ENCODE measurements at places on chromosomes 5 and 9.

DNA sequence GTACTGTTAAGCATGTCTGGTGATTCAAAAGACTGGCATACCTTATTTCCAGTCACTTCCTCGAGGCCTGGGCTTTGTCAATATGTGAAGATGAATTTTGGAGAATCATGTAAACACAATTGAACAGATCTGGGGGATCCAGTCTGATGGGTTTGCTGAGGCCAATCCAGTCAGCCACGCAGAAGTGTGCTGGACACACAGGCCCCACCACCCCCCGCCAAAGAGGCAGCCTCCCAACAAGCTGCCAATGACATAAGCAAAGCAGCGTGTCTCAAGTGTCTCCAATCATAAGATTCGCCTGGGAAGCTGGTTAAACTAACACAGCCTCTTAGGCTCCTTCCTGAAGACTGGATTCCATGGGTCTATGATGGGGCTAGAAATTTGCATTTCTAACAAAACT lies 192.9 kb upstream of the KLF9 start:
- DNase-seq: no peak

DNA sequence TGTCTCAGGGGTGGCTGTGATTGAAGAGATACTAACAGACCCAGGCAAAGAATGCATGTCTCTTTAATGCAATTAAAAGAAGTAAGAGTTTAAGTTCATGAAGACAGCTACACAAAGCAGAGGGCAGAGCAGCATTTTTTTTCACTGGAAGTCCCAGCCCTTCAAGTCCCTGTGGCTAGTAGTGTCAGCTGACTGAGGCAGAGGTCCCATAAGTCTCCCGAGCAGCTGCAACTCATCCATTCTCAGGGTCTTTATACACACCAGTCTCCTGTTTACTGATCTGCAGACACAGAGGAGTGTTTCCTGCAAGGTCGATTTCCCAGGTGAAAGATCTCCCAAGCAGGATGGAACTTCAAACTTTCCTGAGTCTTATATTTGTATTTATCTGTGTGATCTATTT lies 169.4 kb upstream of the GLRA1 start:
- no peak for DNase-seq

DNA sequence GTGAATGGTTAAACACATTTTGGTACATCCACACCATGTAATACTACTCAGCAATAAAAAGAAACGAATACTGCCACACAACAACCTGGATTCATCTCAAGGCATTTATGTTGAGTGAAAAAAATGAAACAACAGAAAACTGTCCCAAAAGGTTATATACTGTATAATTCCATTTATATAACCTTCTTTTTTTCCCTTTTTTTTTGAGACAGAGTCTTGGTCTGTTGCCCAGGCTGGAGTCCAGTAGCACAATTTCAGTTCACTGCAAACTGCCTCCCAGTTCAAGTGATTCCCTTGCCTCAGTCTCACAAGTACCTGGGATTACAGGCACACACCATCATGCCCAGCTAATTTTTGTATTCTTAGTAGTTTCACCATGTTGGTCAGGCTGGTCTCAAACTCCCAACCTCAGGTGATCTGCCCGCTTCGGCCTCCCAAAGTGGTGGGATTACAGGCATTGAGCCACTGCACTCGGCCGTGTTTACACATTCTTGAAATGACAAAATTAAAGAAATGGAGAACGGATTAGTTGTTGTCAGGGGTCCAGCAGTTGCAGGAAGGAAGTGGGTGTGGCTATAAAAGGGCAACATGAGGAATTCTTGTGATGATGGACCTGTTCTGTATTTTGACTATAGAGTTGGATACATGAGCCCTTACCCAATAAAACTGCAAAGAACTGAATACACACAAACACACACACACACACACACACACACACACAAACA lies 17.4 kb downstream of the PPP6C start:
- no peak for DNase-seq

- DNase-seq: no peak
These were observed 1.3 kb upstream of the SMC5 start for GRCh38 chr9:70257502-70257901.

GRCh38 chr9:21801683-21802417 lies 586 bp upstream of the MTAP start:
- no peak for DNase-seq

DNA sequence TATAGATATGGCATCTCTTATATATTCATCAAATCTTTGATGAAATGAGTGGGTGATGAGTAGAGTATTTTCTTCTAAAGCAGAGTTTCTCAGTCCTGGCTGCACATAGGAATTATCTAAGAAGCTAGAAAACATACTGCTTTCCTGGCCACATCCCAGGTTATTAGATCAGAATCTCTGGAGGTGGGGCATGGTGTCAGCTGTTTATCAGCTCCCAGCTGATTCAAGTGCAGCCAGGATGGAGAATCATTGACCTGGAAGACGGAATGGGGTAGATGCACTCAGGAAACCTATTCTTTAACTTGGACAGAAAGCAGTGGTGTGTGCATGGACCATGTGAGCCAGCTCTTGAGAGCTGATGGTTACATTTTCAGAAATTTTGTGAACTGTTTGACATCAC lies 108.1 kb upstream of the IL6ST start:
- no peak for DNase-seq

DNA sequence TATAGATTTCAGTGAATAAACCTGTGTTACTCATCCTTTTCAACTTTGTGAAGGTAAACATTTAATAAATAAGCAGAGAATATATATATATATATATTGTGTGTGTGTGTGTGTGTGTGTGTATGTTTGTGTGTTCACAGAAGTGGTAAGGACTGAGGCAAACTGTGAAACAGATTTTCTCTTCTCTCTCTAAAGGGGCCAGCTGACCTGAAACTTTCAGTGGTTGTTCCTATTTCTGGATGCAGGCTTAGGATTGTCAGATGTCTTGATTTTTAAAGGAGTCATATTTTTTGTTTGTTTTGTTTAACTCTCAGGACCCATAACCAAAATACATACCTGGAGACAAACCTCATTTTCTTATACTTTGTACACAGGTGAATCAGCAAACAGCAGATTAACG lies 714.9 kb upstream of the MEF2C start:
- no peak for DNase-seq

DNA sequence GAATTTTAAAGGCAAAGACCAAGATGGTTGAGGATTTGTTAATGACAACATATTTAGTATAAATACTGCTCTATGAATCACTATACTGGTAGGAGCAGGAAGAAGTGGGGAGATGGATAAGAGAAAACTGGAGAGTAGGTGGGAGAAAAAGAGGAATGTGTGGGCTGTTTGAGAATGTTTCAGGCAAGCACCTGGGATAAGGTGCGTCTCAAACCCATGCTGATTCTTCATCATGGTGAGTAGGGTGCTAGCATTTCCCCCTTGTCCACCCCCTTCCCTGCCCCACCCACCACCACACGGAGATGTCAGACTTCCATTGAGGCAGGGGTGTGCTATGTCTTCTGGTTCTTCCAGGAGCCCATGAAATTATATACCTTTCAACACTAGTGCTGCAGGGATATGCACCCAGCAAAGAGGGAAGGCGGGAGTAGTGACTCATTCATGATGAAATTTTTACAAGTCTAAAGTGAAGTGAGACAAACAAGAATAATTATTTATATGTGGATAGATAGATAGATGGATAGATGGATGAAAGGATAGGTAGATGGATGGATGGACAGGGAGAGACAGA lies 54.3 kb downstream of the MTX3 start:
- DNase-seq: no peak

GRCh38 chr9:97557606-97558095 lies 56.2 kb downstream of the TMOD1 start:
- DNase-seq: no peak

DNA sequence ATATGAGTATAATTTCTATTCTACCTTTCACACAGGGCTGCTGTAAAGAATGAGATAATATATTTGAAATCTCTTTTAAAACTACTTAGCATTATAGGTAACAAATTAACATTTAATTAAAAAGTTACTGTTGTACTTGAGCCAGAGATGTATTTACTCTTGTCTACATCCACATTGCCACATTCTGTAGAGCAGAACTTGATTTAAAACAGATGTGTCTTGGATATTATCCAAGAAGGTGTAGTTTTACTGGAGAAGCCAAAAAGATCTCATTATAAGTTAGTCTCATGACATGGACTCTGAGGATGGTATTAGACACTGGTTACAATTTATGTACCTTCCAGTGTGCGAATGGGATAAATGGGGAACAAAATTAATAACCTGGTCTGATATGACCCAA lies 293.1 kb upstream of the CCNH start:
- no peak for DNase-seq

- DNase-seq: no peak
These were observed 12.7 kb downstream of the ADGRV1 start for GRCh38 chr5:90571147-90571773.

Data from NCI-H2081 treated with DMSO at 0.1 percent for 48 hours (cell line).